HepG2 (cell line): ENCODE measurements at places on chromosomes 11 and 22.

DNA sequence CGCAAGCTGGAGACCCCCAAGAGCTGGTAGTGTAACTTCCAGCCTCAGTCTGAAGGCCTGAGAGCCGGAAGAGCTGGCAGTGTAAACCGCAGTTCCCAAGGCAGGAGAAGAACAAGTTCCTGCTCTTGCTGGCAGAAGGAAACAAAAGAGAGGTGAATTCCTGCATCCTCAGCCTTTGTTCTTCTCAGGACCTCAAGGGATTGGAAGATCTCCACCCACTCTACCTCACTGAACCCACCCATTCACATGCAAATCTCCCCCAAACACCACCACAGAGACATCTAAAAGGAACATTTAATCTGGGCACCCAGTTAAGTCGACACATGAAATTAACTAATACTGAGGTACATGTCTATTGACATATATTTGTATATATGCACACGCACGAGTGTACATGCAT, 1310.3 kb downstream of the TBC1D22A start:
- DNase-seq, result no peak

DNA sequence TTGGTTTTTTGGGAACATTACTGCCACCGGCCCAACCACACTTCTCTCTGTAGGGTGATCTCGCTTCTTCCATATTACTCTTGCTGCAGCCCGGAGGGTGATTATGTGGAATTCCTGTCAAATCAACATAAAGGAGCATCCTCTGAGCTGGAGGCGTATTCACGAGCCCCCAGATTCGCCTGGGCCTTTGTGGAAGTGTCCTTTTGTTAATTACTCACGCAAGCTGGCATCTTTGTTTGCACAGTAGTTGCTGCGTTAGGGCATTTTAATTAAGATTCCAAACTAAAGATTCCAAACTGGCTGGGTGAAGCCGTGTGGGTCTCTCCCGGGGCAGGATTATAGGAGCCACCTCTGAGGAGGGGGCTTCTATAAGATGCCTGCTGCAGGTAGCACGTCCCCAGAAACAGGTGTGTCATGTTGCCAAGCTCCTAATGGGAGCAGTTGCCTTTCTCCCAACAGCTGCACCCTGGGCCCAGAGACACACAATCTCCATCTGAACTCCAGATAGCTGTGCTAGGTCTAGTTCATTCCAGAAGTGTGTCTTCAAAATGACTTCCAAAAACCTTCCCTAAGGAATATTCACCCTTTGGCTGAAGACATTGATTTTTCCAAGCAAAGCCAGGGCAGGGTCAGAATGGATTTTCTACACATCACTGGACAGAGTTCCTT, 40.9 kb downstream of the SHISAL1 start:
- no peak for DNase-seq

DNA sequence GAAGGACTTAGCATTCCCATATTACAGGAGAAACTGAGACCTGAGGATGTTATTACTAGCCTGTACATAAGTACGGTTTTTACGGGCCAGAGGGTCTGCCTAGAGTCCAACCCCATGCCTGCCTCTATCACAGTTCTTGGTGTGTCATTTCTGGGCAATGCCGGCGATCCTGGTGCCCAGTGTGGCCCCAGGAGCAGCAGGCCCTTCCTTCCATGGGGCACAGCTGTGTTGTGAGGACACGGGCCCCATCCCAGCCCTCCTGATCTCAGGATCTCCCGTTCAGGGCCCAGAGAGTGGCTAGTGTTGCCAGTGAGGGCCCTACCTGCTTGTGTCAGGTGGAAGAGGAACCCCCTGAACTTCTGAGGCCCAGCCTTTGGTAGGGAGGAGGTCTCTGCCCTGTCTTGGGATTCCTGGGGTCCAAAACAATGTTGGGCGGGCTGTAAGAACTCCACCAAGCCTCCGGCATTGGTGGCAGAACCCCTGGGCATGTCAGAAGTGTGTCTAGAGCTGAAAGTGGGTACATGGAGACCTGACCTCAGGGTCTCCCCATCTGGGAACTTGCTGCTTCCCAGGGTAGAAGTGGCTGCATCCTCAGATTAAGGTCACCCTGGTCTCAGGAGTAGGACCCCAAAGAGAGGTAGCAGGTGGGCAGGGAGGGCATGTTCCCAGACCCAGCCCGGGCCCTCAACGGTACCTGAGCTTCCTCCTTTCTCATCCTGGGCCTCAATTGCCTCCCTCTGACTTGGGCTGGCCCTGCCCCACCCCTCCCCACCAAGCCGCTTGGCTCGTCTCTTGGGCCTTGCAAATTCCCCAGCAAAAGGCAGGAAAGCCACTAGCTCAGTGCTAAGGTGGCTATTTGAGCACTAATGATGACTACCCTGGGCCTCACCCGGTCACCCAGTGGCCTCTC, 74.6 kb upstream of the KCNQ1OT1 start:
- no peak for DNase-seq

DNA sequence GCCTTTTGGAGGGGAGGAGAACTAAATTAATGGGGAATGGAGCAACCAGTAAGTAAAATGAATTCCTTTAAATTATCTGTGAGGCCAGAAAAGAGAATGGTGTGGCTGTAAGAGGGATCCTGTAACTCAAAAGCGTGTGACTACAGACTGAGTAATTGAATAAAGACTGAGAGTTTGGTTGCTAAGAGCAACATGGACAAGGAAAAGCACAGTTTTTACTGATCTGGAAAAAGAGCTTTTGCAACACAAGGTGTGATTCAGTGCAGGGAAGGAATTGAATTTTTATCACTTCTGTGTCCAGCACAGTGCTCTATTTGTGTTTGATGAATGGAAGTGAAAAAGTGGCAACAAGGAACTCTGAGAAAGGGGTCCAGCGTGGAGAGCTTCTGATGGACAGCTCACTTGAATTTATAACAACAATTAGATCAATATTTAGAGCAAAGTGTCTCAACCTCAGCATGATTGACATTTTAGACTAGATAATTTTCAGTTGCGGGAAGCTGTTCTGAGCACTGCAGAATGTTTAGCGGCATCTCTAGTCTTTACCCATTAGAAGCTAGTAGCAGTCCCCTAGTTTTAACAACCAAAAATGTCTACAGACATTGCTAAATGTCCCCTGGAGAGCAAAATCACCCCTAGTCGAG, 202.8 kb upstream of the BDNF start:
- no peak for DNase-seq

GRCh38 chr11:92894197-92894596, 75.3 kb upstream of the MTNR1B start:
- DNase-seq, result no peak
